ENCODE measurements at places on chromosomes 3 and 15. TPM values are rescaled to one million over a fixed set of nuclear protein-coding genes. Genes with fewer than 3 reads are reported as not detected.

DNA sequence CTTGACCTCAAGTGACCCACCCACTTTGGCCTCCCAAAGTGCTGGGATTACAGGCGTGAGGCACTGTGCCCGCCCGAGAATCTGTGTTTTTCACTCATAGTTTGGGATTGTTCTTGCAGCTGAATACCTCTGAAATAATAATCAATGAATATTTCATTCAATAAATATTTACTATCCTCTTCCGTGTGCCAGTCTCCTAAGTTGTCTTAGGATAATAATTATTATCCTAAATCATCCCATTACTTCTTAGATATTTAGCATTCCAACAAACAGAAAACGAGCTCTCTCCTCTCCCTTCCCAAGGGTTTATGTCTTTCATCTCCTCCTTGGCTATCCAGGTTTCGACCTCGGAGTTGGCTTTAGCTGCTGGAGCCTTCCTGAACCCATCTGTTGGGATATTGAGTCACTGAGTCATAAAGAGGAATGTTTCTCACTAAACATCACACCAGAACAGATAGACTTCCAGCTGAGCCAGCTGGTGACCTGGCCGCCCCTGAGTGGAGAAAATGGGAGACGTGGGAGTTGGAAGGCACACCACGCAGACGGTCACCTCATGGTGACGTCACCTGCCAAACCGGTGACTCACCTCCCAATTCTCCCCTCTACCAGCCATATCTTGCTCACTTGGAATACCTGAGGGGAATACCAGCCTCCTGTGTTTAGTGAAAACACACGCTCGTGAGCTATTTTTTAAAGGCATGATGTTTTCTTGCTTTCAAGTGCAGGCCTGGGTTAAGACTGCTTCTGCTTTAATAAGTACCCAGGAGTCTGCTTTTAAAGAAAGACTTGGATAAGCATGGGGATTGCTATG, 43.9 kb downstream of the BHLHE40 start:
- DNase-seq, result peak; percentile 89

Gene ANKRD63
- total RNA-seq, result not detected

GRCh38 chr3:136741063-136741462, 11.1 kb downstream of the STAG1 start:
- no peak for DNase-seq

Gene CHAC1
- 10.4 TPM for total RNA-seq

Gene SLC6A11
- total RNA-seq, result not detected

Gene SLC27A2
- not detected for total RNA-seq

DNA sequence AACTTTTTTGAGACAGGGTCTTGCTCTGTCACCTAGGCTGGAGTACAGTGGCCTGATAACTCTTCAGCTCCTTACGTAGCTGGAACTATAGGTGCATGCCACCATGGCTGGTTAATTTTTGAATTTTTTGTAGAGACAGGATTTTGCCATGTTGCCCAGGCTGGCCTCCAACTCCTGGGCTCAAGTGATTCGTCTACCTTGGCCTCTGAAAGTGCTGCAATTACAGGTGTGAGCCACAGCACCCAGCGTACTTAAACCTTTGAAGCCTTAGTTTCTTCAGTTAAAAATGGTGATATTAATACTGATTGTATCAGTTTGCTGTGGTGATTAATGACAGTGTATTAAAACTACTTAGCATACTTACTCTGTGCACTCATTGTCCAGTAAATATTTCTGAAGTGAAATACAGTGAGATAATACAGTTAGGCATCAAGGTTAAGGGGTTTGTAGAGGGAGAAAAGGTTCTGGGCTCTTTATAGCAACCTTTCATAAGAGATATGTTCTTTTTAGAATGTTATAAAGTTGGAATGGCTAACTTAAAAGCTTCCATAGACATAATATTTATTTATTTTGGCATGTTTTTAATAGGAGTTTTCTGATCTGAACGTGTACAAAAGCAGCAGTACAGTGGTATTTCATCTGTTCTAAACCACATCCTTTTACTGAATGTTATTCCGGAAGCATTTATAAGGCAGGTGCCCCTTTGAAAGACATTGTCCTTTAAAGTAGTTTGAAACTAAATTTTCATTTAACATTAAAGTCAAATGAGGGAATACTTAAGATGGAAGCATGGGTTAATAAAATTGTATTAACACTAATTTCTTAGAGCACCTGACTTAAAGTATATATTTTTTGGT, 23.6 kb downstream of the NCK1 start:
- DNase-seq, result no peak

Gene LRRC49
- total RNA-seq, result 4.0 TPM

DNA sequence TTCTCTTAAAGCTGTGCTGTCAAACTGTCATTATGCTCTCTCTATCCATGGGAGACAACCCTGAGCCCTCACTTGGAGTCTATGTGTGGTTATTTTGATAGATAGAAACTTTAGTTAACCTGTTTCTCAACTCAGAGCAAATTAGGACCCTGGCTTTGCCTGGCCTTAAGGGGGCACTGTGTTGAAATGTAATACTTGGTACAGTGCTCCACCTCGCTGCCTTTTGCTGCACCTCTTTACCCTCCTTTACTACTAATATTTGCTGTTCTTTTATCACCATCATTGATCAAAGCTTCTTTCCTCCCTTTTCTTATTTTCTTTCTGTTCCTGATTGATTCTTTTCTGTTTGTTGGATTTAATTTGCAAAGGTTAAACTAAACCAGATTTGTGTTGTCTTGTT, 34.3 kb downstream of the STT3B start:
- DNase-seq, result no peak

GRCh38 chr3:51559411-51559888, 20.9 kb downstream of the RAD54L2 start:
- DNase-seq, result peak; percentile 85

Gene EPB42
- not detected for total RNA-seq

Gene CAPN3
- 12.3 TPM for total RNA-seq

Gene GHSR
- total RNA-seq, result not detected

DNA sequence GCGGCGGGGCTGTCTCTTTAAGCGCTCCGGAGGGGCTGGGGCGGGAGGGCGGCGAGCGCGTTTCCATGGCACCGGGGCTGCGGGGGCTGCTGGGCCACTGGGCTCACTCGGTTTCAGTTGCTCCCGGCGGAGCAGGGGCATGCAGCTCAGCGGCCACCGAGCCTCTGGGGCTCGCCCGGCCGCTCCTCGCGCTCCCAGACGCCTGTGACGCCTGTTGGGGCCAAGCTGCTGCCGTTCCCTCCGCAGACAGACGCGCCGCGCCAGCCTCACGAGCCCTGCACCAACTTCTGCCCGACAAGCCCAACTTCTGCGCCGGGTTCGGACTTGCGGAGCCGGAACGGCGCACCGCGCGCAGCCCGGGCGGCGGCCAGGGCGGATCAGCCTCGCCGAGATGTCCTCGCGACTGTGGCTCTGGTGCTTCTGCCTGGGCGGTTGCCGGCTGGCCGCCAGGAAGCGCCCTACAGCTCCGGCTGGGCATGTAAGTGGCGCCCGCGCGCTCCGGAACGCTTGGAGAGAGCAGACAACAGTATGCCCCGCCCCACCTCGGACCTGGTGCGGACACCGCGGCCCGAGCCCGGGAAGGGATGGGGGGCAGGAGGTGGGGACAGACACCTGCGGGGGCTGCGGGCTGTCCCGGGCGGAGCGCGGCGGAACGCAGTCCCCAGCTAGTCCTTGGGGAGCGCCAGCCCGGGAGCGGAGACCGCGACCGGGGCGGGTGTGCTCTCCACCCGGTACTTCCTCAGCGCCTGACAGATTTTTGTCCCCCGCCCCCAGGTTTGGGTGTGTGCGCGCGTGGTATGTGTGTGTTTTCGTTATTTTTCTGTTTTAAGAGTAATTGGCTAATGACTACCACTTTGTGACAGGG, 154.1 kb upstream of the GOLIM4 start:
- peak; percentile 72 for DNase-seq

GRCh38 chr3:190378240-190378891, 9.6 kb upstream of the CLDN16 start:
- DNase-seq, result peak; percentile 51

DNA sequence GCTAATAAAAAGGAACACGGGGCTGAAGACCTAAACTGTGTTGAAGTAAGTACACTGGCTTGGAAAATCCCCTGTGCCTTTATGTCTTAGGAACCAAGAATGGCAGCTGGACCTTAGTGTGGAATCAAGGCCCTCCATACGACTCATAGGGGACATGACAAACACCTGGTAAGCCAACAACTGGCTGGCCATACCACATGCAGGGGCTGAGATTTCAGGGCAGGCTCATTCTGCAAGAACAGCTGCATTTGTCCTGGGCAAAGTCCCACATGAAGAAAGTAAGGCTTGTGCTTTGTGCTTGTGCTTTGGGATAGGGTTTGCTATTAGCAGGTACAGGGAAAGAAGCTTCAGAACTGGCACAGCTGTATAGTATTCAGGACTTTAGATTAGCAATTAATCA, 18.0 kb downstream of the ETV5 start:
- peak; percentile 76 for DNase-seq

GRCh38 chr15:75666823-75667501, 19.2 kb downstream of the SNX33 start:
- DNase-seq, result peak; percentile 99

DNA sequence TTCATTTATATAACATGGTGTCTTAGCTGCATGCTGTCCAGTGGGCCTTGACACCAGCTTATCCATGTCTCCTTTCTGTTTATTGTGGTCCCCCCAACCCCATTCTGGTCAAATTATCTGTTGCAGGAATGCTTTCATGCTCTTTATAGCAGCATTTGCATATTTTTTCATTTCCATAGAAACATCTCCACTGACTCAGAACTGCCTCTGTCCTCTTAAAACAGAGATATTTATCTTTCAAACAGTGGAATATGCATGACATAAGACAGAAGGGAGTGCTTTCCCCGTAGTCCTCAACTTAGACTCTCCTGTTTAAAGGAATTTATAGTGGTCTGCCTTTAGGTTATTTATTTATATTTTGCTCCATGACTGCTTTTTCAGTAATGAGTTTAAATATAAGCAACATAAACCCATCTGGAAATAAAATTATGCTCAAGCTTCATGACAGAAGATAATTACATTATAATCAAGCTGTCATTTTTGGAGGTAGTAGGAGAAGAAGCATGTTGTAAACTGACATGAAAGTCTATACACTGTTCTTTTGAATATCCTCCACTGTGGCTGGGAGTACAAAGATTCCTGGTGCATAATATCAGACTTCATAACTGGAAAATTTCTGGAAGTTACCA, 179.5 kb upstream of the CD96 start:
- no peak for DNase-seq

DNA sequence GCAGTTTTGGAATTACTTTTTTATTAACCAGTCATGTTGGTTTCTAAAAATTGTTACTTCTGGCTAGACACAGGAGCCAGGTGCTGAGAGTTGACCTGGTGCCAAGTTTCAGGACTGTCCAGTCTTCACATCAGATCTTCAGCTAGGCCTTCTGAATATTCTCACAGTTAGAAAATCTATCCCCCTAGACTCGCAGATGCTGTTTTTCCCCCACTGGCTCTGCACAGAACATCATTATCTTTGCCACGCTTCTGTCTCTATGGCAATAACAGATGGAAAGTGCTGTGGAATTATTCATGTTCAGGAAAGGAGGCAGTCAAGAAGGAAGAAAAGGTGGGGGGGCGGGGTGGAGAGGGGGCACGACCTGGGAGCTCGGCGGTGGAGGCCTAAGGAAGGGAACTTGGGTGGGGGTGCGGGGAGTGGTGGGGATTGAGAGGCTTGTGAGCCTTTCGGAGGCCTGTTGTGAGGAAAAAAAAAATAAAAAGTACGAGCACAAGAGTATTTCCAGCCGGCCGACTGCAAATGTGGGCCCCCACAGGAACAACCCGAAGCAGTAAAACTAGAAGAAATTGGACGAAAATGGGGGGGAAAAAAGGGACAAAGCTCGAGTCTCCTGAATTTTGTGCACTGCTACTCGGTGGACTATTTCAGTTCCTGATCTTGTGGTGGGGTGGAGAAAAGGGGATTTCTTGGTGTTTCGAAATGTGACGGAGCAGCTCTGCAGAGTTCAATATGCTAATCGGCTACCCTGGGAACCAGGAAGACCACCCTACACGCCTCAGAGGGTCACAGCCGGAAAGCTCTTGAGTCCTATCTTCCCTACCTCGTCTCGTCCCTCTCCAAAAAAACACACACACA, 1.5 kb upstream of the SKIL start:
- peak; percentile 61 for DNase-seq

GRCh38 chr3:98690876-98691275, 72.3 kb upstream of the ST3GAL6 start:
- DNase-seq, result peak; percentile 80

- DNase-seq, result no peak
Measured at GRCh38 chr3:12316253-12316652, 27.4 kb downstream of the PPARG start.

GRCh38 chr15:74442063-74442462, 8.3 kb upstream of the SEMA7A start:
- DNase-seq, result no peak

- no peak for DNase-seq
Measured at GRCh38 chr3:175073219-175073905, 214.2 kb downstream of the NAALADL2 start.

DNA sequence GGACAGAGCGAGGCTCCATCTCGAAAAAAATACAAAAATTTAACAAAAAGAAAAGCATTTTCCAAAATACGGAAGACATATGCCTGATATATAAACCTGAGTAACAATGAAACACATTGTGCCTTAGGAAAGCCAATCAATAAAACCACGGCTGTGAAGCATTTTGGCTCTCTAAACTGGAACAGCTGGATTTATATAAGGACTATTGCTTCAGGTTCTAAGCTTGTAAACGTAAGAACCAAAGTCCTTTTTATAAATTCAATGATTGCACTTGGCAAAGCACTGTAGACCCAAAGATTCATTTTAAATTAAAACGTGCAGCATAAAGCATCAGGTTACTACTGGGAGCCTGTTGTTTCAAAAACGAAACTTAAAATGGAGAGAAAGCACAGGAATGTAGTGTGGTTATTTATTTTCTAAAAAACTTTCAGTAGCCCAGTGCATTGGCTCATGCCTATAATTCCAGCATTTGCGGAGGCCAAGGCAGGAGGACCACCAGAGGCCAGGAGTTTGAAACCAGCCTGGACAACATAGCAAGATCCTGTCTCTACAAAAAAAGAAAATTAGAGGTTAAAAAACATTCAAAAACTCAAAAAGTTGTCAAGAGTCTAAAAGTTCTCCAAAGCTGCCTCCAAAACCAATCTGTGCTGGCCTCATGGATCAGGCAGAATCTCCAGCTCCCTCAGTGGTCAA, 61.5 kb downstream of the USF3 start:
- DNase-seq, result no peak

GRCh38 chr3:53495520-53496391, 1.3 kb downstream of the CACNA1D start:
- DNase-seq, result no peak

Gene ASB14
- 0.05 TPM for total RNA-seq

Gene KIAA1143
- total RNA-seq, result 36.5 TPM

- DNase-seq, result no peak
Measured at GRCh38 chr3:6254490-6254889, 606.4 kb upstream of the GRM7 start.

Gene ECE2
- total RNA-seq, result not detected

GRCh38 chr15:96171853-96172296, 158.6 kb upstream of the NR2F2 start:
- DNase-seq, result no peak

Measured in myocyte (in vitro differentiated cells).